Astrocyte (in vitro differentiated cells and primary cell): ENCODE measurements at places on chromosomes 7 and 10.
A peak's percentile ranks its signal among the peaks of the same experiment; 100 is the strongest.

DNA sequence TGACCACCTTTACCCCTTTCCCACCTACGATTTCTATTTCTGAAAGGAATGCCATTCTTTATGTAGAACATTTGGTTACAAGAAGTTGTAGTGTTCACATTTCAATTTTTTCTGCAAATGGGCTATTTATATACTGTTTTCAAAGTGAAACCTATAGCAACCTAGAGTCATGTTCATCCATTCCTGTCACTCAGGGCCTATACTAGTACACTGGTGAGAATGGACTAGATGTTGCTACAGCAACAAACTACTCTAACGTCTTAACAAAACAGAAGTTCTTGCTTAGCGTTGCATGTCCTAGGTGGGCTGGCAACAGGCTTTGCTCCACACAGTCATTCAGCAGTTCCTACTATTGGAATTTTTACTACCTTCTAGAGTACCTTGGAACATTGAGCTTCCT, 16.3 kb downstream of the CASD1 start:
- DNase-seq, result no peak

DNA sequence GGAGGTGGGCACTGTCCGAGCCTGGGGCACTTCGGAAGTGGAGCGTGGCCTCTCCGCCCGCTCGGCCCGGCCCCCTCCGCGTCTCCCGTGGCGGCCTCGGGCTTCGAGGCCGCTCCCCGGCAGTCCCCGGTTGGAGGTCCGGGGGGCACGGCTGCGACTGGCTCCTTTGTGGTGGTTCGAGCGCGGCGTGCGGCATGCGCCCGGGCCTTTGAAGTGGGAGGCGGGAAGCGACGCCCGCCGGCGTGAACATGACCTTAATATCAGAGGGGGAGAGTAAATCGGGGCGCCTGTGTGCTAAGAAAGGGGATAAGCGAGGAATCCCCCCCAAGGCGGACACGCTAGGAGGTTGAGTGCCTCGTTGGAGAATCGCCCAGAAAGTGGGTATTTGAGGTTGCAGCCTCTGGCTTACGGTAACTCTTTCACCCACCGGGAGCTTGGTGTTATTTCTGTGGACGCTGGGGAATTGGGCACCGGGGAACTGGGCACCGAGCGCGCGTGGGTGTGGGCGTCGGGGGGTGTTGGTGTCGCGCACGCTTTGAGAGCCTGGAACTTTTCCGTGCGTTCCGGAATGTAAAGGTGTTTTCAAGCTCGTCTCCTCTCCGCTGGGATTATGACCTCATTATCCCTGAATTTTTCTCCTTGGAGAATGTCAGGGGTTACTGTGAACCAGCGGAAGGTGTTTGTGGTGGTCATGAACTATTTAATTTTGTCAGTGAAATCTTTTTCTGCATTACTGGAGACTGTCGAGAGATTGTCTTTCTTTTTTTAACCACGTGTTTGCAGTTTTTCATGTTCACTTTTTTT, 660 bp downstream of the SUV39H2 start:
- peak; percentile 5 for DNase-seq

DNA sequence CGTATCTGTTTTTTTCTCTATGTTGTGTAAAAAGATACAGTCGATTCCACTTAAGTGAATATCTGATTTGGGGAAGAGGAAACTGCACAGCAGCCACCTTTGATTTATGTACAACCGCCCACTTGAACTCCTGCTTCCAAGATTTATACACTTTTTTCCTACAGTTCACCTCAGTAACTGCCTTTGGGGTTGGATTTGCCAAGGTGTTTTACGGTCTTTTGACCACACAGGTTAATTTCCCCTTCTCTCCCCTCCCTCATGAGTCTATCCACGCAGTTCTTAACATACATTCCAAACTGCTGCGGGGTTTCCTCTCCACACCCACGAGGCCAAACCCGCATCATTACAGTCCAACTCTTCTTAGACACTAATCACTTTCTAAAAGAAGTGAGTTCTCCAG, 277.0 kb downstream of the USP6NL start:
- no peak for DNase-seq

GRCh38 chr10:98170249-98171117, 36.0 kb downstream of the R3HCC1L start:
- peak; percentile 24 for DNase-seq

GRCh38 chr10:131061216-131061615, 250.3 kb downstream of the TCERG1L start:
- DNase-seq, result no peak

DNA sequence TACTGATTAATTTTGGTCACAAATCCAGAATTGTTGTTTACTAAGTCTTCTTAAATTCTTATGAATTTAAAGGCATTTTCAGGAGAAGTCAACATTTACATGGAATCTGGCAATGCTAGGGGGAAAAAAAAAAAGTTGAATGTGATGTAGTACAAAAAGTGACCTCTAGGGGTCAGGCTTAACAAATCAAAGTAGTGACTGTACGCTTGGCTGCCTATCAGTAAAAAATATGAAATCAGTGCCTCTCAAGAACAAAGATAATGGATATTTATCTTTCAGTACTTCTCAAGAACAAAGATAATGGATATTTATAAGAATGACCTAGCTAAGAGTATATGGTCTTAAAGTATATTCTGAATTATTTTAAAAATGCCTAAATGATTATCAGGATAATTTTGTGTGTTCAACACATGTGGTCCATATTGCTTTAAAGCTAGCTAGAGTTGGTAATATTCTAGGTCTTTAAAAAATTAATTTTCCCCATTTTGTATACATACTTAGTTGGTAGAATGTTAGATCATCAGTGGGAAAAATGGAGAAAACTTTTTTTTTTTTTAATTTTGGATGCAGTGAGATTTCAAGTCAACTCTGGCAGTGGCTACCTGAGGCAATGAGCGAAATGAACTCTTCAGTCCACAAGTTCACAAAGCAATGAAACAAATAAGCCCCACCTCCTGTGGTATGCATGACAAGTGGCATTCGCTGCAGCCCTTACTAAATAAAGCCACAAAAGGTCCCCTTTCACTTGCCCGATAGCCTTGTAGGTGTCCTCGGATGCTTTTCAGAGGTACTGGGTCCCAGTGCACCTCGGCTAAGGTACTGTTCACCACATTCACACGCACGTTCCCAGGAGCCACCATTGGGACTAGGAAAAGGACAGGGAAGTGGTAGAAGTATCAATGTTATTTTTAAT, 51.2 kb upstream of the LAMB4 start:
- DNase-seq, result peak; percentile 32

DNA sequence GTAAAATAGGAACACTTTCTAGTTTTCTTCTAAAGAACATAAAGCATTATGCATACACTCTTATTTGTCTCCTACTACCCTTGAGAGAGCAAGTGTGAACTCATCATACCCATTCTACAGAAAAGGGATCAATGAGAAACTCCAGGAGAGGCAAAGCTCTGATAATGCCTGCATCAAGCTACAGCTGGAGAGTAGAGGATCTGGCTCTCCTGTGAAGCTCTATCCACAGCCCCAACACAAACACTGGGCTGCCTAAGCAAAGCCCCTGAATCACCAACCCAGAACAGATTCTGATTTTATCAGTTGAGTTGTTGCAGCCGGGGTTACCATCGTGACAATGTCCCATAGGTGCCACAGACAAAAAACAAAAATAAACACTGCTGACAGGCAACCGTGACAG, 74.9 kb downstream of the NUDCD3 start:
- DNase-seq, result no peak

GRCh38 chr7:35523292-35523691, 171.6 kb downstream of the HERPUD2 start:
- DNase-seq, result no peak

- DNase-seq, result no peak
These were observed 59.9 kb upstream of the DUSP5 start for GRCh38 chr10:110437761-110438341.

DNA sequence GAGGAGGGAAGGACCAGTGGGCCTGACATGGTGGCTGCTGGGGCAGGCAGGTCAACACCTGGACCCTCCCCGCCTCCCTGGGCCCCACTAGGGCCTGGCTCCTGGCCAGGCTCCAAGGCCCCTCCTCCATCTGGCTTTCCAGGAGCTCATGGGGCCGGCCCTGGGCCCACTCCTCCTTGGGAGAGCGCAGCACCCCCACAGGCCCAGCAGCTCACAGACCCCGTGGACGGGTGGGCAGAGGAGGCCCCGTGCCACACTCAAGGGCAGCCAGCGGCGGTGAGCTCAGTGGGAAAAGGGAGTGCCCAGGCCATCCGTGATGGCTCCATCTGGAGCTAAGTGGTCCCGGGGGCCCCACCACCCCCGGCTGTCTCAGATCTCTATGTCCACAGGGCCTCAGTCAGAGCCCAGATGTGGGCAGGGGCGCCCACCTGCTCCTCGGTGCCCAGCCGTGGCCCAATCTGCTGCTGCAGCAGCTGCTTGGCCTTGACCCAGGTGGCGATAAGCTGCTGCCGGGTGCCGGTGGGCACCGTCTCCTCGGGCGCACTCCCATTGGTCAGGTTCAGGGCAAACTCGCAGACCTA, 32.8 kb downstream of the CFAP46 start:
- no peak for DNase-seq

DNA sequence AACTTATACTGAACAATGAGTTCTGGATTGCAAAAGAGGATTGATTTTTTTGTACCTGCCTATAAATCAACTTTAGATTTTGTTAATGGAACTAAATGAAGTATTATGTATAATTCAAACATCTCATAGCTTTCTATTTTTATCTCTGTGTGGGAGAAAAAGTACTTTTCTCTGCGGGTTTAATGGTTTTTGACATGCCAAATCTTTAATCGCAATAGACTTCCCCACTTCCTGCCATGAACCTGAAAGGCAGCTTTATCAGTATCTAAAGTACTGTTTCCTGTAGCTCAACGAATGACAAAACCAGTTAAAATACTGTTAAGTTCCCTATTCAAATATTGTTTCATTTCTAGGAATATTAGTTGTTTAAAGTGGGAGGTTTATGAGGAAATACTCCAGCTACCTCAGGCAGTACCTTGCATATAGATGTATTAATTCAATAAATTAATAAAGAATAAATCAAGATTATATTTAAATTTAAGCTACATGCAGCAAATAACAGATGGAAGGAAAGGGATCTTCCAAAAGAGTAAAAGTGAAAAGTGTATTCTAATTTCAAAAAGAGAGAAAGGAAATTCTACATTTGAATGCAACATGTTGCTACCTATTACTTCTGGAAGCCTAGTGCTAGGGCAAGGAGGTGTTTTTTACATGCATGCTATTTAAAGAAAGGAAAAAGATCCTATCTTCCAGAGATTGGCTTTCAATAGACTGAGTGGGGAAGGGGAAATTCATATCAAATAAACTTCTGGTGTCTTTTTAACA, 75.9 kb downstream of the SVOPL start:
- DNase-seq, result no peak

DNA sequence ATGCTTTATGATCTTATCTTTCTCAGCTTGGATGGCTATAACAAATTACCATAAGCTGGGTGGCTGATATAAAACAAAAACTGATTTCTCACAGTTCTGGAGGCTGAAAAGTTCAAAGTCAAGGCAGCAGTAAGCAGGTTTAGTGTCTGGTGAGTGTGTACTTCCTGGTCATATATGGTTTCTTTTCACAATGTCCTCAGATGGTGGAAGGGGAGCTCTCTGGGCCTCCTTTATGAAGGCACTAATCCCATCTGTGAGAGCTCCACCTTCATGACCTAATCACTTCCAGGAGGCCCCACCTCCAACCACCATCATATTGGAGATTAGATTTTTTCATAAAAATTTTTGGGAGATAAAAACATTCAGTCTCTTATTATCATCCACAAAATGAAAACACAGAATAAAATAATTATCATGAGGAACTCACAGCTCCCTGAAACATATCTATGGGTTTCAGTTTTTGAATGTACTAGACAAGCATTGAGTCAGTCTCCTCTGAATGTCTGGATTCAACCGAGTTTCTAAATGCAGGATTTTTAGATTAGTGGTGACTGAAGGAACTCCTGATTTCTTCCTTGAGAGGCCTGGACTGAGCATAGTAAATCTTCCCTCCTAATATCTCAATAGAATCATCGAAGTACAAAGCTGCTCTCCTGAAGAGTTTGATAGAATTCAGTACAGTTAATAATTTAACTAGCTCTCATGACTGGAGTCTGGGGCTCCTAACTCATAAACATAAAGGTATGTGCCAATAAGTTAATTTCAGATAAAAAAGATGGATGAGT, 8.0 kb downstream of the CDC14C start:
- DNase-seq, result no peak

GRCh38 chr10:108639010-108639409, 1284.3 kb downstream of the XPNPEP1 start:
- DNase-seq, result no peak
